ENCODE measurements at places on chromosomes 11 and 22. TPM values are rescaled to one million over a fixed set of nuclear protein-coding genes. Genes with fewer than 3 reads are reported as not detected.

Gene TRIM51G
- not detected for total RNA-seq

Gene MYO18B
- 0.31 TPM for total RNA-seq

Gene TUB
- 90.8 TPM for total RNA-seq

Gene GTSE1
- 3.1 TPM for total RNA-seq

Gene POU2AF3
- total RNA-seq, result 0.94 TPM

All from parietal lobe (tissue), 2 donors.